ENCODE measurements at places on chromosomes 1 and 21.

DNA sequence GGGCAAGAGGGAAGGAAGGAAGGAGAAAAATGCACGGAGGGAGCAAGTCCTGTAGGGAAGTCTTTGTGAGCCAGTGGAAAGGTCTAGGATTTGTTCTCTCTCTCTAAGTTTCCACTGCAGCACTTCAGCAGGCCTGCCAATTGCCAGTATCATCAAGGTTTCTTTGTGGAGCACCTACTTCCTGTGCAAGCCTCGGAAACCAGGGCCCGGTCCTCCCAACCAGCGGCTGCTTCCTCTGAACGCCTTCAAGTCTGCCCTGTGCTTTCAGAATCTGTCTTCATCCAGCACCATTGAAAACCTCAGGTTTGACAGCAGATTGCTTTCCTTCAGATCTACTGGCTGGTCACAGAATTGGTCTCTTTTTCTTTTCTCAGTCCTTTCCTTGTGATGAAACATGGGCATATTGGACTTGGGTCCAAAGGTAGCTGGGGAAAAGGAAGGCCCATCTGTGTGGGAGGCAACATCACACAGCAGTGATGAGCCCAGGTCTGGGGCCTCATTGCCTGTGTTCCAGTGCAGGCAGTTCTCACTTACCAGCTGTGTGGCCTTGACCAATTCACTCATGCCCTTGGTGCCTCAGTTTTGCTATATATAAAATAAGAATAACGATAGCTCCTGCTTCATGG, 144.5 kb downstream of the SEC16B start:
- no peak for DNase-seq

GRCh38 chr1:50527249-50527986, 104.2 kb upstream of the DMRTA2 start:
- DNase-seq, result no peak

- no peak for DNase-seq
Measured at GRCh38 chr1:82269431-82269830, 468.7 kb downstream of the ADGRL2 start.

DNA sequence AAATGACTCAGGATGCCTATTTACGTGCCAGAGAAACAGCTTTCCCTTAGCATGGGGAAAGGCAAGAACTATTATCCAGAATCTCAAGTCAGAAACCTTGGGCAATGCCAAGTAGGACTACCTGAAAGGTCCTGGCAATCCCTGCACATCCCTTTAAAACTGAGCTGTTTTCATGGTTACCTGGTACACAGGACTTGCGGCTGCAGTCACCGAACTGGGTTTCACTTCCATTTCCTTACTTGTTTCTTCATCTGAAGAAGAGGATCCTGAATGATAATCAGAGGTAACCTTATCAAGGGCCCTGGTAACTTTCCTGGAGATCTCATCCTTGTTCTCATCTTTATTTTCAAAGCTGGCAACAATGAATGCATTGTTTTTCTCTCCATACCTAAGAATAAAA, 14.3 kb downstream of the BTG3 start:
- no peak for DNase-seq
